Right cardiac atrium (tissue), 5 donors: ENCODE measurements at places on chromosomes 12 and 14. TPM values are rescaled to one million over a fixed set of nuclear protein-coding genes. Genes with fewer than 3 reads are reported as not detected.

DNA sequence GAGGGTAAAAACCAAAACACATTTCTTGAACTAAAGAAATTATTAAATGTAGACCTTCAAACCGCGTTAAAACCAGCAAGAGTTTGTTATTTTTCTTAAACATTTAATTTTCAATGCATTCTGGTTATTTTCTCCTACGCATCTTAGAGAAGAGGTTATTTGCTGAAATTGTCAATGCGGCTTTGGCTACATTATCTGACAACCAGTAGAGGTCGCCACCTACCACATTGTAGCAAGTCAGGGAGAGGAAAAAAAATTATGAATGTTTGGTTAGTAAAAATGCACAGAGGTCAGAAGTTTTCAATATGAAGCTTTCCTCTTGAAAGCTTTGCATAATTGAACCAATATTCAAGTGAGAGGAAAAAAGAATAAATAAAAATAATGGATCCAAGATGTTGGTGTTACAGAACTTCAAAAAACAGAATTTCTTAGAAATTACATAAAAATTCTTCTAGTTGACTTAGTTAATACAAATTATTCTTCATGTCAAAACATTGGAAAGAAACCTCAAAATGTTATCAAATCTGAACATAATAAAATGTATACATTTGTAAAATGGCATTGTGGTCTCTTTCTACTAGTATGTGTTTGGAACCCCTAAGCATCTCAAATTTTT is 159.4 kb upstream of the TMTC2 start:
- no peak for DNase-seq

DNA sequence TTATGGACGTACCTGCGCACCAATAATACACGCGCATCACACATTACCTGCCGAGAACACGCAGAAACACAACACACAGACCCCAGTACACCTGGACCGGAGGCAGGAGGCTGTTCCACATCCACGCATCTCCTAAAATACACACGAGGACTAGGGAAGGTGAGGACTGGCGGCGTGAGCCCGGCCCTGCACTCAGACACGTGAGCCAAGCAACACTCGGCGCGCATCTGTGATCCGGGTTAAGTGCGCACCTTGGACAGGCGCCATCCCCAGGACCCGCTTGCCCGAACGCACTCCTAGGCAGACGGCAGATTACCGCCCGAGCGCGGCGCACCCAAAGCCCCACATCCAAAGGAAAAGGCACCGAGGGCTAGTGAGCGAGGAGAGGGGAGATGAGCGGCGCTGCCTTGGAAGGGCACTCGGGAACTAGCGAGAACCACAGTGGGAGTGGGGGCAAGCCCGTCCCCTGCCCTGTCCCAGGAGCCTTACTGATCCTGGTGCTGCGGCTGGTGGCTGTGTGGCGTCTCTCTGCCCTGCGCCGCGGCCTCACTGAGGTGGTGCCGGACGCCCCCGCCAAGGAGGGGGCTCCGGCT is 417 bp downstream of the GLS2 start:
- peak; percentile 73 for DNase-seq

DNA sequence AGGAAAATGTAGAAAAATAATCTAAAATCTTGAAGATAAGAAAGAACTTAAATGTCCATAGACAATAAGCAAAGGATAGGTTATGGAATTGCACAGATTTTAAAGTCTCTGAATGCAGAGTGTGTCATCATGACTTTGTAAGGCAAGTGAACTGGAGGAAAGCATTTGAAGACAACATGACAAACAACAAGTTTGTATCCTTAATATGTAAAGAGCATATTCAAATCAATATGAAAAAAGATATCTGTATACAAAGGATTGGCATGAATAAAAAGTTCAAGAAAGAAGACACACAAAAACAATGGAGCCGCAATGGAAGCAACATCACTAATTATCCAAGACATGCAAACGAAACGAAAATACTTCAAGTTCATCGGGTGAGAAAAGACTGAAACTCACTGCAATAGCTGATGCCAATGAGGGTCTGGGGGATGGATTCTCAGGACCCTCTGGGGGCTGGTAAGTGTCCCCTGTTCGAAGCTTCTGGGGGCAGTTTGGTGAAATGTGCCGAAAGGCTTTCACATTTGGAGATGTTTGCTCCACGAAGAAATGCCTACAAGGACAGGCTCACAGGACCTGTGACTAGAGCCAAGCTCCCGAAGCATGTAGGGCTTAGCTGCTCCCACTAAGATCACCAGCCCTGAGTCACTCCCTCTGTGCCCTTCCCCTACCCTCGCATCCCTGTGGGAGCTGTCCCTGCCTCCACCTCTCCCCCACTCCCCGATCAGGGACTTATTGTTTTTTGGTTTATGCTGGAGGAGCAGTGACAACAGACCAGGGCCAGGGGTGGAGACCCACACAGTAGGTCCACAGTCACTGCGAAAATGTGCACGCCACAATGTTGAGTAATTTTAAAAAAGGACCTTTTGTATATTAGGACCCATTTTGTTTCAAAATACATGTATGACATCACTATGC is 345.7 kb upstream of the SFSWAP start:
- no peak for DNase-seq

- no peak for DNase-seq
Observed at GRCh38 chr12:109587921-109588320, 14.3 kb downstream of the MVK start.

DNA sequence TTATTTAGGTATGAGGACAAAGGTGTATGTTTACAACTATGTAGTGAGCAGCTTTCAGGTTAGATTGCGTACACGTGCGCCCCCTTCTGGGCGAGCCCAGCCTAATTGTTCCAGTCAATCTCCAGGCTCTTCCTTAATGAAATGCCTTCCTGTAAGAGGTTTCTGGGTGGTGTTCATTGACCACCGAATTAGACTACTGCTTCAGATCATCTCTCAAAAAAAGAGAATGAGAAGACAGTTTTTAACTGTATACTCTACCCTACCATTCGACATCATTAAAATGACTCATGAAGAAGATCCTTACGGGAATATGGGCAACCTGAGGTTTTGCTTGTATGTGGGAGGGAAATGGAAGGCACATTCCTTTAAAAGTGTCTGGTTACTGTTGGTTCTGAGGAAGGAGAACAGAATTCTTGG is 2.1 kb downstream of the LUM start:
- DNase-seq: peak; percentile 73

- no peak for DNase-seq
Observed at GRCh38 chr12:10018386-10018785, 8.0 kb downstream of the CLEC12B start.

- no peak for DNase-seq
Observed at GRCh38 chr14:34710744-34711143, 3.6 kb downstream of the CFL2 start.

DNA sequence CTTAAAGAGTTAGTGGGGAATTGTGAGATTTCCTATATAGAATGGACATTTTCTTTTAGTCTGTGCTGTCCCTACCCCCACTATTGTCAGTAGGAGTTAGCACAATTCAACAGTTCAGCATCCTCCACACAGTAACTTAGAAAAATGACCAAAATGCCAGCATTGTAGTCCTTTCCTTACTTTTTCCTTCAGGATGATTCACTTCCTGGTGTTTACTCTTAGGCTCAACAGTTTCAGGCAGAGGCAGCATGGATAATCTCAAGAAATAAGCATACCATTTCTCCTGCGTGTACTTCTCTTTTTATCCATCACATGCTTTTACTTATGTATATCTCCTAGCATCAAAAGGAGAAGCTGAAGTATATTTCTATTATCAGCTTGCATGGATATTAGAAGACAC is 683.4 kb downstream of the SLC16A7 start:
- no peak for DNase-seq

GRCh38 chr14:46769292-46769691 is 117.7 kb upstream of the RPL10L start:
- no peak for DNase-seq

DNA sequence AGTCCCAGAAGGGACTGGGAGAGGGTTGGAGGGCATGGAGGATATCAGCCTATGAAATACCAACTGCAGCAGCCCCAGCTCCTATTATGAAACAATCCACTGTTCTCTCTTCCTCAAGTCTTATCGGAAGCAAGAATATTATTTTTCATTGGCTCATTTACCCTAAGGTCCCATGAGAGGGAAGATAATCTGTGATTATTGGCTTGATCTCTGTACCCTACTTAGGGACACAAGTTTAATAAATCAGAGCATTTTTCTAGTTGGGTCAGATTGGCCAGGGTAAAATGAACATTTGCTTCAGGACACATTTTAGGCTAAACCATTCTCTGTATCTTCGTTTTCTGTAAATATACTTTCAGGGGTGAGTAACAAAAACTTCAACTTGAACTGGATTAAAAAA is 43.1 kb upstream of the GNG2 start:
- no peak for DNase-seq

- no peak for DNase-seq
Observed at GRCh38 chr14:72796935-72797334, 97.0 kb downstream of the DPF3 start.

GRCh38 chr14:88227693-88228092 is 95.4 kb downstream of the KCNK10 start:
- no peak for DNase-seq

GRCh38 chr12:464484-465267 is 4.9 kb downstream of the B4GALNT3 start:
- DNase-seq: no peak

- peak; percentile 61 for DNase-seq
Observed at GRCh38 chr14:92459030-92459949, 54.3 kb upstream of the RIN3 start.

GRCh38 chr12:132610051-132610759 is at the start of gene LRCOL1:
LRCOL1 (minus strand) TSS chr12:132610582; CDS start chr12:132606251, 4,331 bp downstream.
- no peak for DNase-seq

DNA sequence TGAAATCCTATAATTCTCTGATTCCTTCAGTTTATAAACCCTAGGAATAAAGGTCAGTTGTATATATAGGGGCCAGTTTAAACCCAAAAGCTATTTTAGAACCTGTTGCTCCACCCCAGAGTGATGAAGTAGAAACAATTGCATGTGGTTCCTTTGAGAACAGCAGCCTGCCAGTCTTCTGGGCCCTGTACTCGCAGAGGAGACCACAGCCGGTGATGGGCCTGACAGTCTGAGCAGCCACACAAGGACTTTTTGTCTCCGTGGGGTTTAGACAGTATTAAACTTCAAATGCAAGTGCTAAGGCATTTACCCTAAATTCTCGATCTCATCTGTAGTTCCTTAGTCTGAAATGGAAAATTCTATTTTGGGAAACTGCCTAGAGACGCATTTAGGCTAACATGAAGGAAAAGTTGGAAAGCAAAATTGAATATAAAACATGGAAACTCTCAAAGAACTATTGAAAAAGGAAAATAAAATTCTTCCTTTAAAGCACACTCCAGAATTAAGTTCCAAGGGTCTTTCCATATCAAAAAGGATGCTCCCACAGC is 80.6 kb downstream of the PRICKLE1 start:
- no peak for DNase-seq

GRCh38 chr14:72332046-72332445 is 399.8 kb downstream of the RGS6 start:
- peak; percentile 15 for DNase-seq

- peak; percentile 23 for DNase-seq
Observed at GRCh38 chr14:105397350-105397931, 897 bp upstream of the TEX22 start.

DNA sequence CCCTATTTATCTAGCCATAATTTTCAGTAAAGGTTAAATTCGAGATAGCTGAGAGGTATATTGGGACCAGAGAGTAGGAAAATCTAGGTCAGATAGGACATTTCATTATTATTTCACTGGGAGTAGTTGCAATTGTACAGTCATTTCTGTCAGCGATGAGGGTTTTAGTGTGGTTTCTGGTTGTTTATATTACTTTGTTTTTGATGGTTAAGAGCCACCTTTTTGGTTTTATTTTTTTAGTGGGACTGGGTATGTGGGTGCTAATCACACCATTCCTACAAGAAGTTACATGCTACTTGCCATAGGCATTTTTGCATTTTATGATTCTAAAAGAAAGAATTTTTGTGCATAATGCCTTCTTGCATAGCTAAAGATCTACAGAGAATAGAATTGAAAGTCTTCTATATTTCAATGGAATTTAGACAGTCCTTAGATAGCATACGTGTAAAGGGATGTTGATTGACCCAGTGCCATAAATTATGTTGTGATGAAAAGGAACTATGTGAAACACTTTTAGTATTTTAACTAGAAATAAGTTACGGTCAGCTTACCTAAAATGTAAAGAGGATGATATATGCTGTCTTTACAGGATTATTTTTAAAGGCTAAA is 85.2 kb downstream of the KTN1 start:
- no peak for DNase-seq

- no peak for DNase-seq
Observed at GRCh38 chr14:70782361-70782760, 27.0 kb downstream of the MAP3K9 start.

- DNase-seq: no peak
Observed at GRCh38 chr12:96986883-96987523, 79.9 kb downstream of the NEDD1 start.

- no peak for DNase-seq
Observed at GRCh38 chr14:39182770-39183684, 8.0 kb downstream of the PNN start.

DNA sequence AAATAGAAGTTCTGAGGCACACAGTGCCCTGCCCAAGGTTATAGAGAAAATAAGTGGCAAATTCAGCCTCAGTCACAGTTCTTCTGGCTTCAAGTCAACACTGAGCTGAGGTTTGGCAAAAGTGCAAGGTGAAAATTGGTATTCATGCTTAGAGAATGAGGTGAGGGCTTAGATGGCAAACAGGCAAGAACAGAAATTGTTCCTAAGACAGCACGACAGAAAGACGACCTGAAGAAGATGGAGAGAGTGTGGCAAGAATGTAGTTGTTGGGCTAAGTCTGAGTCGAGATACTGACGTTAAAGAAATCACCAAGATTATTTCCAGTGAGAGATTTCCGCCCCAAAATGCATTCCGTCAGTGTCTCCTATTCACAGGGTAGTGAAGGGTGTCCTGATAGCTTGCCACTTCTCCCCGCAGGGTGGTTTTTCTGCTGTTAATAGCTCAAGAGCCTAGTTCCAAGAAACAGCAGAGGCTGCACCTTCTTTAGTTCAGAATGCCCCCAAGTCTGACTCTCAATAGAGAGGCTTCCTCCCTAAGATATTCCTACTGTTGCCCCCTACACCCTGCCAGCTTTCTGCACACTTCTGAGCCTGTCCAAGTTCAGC is 260.8 kb upstream of the AMIGO2 start:
- DNase-seq: no peak

TMEM63C gene
- total RNA-seq: 0.23 TPM

VRK1 gene
- total RNA-seq: 7.7 TPM

ACTN1 gene
- total RNA-seq: 133 TPM

A2ML1 gene
- total RNA-seq: 0.74 TPM

FOXG1 gene
- not detected for total RNA-seq

GAPDH gene
- 3,851 TPM for total RNA-seq

RFX4 gene
- not detected for total RNA-seq

AICDA gene
- not detected for total RNA-seq

VASH1 gene
- total RNA-seq: 36.3 TPM

KSR2 gene
- 0.37 TPM for total RNA-seq

PGF gene
- 5.9 TPM for total RNA-seq

TOMM20L gene
- total RNA-seq: not detected

KLRF1 gene
- total RNA-seq: 0.69 TPM

SAMD4A gene
- total RNA-seq: 137 TPM

HCAR2 gene
- 0.58 TPM for total RNA-seq

NRL gene
- total RNA-seq: 0.79 TPM

PNMA1 gene
- 25.6 TPM for total RNA-seq

SLC39A5 gene
- not detected for total RNA-seq
